ENCODE measurements at places on chromosomes 1 and 21.

DNA sequence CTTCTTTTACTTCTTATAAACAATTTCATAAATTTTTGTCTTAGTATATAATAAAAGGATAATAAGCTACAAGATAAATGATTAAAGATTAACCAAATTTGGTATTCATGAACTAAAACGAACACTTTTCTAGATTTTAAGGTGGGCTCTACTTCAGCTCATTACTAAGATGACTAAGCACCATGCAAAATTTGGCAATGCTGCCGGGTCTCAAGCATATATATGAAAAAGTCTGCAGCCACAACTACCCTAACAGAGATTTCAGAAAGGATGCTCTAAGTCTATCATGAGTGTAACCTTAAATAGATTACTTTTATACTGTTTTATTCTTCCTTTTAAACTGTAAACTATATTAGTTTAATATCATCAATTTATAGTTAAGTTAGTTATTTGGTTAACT lies 47.8 kb downstream of the BRWD1 start:
- DNase-seq = no peak
- H3K36me3 ChIP-seq = peaks cover 87% of the 10 kb centered on the region
- no peak overlapping the region for H3K4me3 ChIP-seq
- no peaks in the 10 kb centered on the region for H3K27me3 ChIP-seq

DNA sequence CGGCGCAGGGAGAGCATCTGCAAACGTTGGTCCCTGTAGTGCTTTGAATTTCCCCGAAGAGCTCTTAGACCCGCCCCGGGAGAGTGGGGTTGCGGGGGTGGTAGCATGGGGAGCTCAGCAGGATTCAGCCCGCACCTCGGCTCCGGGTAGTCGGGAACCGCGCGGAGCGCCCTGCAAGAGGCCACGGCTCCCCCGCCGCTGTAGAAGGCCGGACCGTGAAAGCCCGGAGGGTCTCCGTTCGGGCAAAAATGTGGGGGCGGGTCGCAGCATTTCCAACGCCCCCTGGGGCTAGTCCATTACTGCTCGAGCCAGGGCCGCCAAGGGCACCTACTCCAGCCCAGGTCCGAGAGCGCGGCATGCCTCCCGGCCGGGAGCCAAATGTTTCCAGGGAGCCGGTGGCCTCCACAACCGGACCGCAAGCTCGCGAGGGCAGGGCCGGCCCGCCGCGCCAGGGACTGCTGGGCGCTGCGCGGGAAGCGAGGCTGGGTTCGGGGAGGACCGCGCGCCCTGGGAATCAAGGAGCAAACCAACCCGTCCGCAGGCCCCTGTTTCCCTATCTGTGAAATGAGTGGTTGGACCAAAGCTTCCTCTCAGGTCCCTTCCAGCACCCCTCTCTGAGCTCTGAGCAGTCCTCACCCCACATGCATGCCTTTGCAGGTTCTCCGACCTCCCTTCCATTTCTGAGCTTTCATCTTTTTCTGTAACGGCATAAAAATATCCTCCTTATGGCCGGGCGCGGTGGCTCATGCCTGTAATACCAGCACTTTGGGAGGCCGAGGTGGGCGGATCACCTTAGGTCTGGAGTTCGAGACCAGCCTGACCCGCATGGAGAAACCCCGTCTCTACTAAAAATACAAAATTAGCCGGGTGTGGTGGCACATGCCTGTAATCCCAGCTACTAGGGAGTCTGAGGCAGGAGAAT lies 775 bp upstream of the TMEM63A start:
- DNase-seq = no peak
- H3K27me3 ChIP-seq = no peaks in the 10 kb centered on the region
- H3K4me1 ChIP-seq = peaks cover 41% of the 10 kb centered on the region
- peaks cover 7% of the 10 kb centered on the region for H3K36me3 ChIP-seq

- H3K27ac ChIP-seq = no peak overlapping the region
- peaks cover 16% of the 10 kb centered on the region for H3K27me3 ChIP-seq
- H3K4me1 ChIP-seq = no peaks in the 10 kb centered on the region
- no peaks in the 10 kb centered on the region for H3K36me3 ChIP-seq
Measured at GRCh38 chr1:241722947-241723346, 70.9 kb downstream of the WDR64 start.

- H3K27me3 ChIP-seq = no peaks in the 10 kb centered on the region
- H3K4me1 ChIP-seq = peaks cover 16% of the 10 kb centered on the region
- no peak overlapping the region for H3K27ac ChIP-seq
- no peak overlapping the region for H3K4me3 ChIP-seq
Measured at GRCh38 chr1:160257411-160258015, 4.8 kb downstream of the DCAF8 start.

DNA sequence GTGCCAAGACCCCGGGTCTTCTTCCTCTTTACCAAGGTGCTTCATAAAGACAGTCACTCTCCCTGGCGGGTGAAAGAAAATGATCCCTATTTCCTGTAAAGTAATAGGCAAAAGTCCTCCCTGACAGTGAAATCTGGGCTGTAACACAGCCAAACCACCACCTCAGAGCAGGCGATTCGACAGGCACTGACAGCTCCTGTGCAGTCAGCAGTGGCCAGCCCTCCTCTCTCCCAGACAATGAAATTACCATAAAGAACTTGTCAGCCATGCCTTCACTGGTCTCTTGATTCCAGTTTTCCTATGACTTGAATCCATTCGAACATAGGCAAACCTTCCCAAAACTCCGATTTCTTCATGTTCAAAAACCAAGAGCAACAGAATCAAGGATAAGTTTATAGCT lies 492.2 kb upstream of the DAB1 start:
- peaks cover 8% of the 10 kb centered on the region for H3K27me3 ChIP-seq
- H3K4me1 ChIP-seq = no peaks in the 10 kb centered on the region
- no peak overlapping the region for H3K27ac ChIP-seq

GRCh38 chr1:163331116-163331515 lies 9.4 kb downstream of the NUF2 start:
- peaks cover 2% of the 10 kb centered on the region for H3K36me3 ChIP-seq
- no peaks in the 10 kb centered on the region for H3K4me1 ChIP-seq
- no peak overlapping the region for H3K4me3 ChIP-seq
- H3K27me3 ChIP-seq = no peaks in the 10 kb centered on the region
- H3K27ac ChIP-seq = no peak overlapping the region
- no peak for DNase-seq

- no peaks in the 10 kb centered on the region for H3K27me3 ChIP-seq
- no peak for DNase-seq
- no peaks in the 10 kb centered on the region for H3K36me3 ChIP-seq
- no peak overlapping the region for H3K27ac ChIP-seq
- no peak overlapping the region for H3K4me3 ChIP-seq
Measured at GRCh38 chr1:230303822-230304221, 122.3 kb downstream of the PGBD5 start.

- H3K4me1 ChIP-seq = peaks cover 11% of the 10 kb centered on the region
- H3K4me3 ChIP-seq = no peak overlapping the region
- no peaks in the 10 kb centered on the region for H3K27me3 ChIP-seq
- H3K27ac ChIP-seq = peak overlapping the region; percentile 32
- peaks cover 15% of the 10 kb centered on the region for H3K36me3 ChIP-seq
Measured at GRCh38 chr21:32456497-32456918, 44.0 kb downstream of the EVA1C start.

- H3K4me1 ChIP-seq = peaks cover 13% of the 10 kb centered on the region
- DNase-seq = no peak
- H3K36me3 ChIP-seq = no peaks in the 10 kb centered on the region
- peaks cover 4% of the 10 kb centered on the region for H3K27me3 ChIP-seq
- no peak overlapping the region for H3K27ac ChIP-seq
Measured at GRCh38 chr21:42341776-42342542, 8.8 kb downstream of the TFF2 start.

DNA sequence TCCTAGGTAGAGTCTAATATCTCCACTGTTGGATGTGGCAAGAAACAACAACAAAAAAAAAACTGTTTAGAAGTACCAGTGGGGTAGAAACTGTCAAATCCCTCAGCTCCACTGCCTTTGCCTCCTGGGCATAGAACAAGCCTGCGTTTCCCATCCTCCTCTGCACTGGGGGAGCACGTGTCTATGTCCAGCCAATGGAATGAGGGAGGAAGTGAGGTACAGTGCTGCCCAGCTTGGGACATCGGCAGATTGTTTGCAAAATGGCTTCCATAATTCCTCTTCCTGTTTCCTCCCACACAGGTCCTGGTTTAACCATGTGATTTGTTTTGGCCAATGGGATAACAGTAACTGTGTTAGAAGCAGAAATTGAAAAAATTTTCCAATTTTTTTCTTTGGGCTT lies 39.1 kb downstream of the PSMG1 start:
- no peak overlapping the region for H3K4me3 ChIP-seq
- H3K27ac ChIP-seq = no peak overlapping the region
- no peaks in the 10 kb centered on the region for H3K4me1 ChIP-seq
- DNase-seq = no peak
- no peaks in the 10 kb centered on the region for H3K36me3 ChIP-seq

- DNase-seq = no peak
- H3K36me3 ChIP-seq = no peaks in the 10 kb centered on the region
- peaks cover 5% of the 10 kb centered on the region for H3K4me1 ChIP-seq
- H3K4me3 ChIP-seq = no peak overlapping the region
- no peak overlapping the region for H3K27ac ChIP-seq
- no peaks in the 10 kb centered on the region for H3K27me3 ChIP-seq
Measured at GRCh38 chr1:222040955-222041354, 299.1 kb upstream of the DUSP10 start.

DNA sequence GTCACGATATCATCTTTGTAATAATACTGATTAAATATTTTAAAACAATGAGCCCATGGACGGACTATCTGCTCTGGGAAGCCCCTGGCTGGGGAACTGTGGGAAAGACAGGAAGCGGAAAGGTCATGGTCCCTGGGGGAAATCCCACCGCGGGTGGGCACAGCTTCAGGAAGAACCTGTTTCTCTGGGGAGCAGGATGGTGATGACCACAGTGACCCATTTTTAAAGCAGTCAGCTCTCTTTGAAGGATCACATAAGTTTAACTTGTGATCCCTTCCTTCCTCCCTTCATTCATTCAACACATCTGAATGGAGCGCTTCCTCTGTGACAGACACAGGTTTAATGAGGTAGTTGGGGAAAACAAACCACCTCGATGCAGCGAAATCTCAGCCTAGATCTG lies 73.0 kb downstream of the DHRS3 start:
- H3K4me1 ChIP-seq = peaks cover 5% of the 10 kb centered on the region
- no peak overlapping the region for H3K27ac ChIP-seq
- H3K36me3 ChIP-seq = no peaks in the 10 kb centered on the region
- DNase-seq = no peak
- no peaks in the 10 kb centered on the region for H3K27me3 ChIP-seq

- no peak for DNase-seq
- no peaks in the 10 kb centered on the region for H3K36me3 ChIP-seq
- H3K27me3 ChIP-seq = peaks cover 17% of the 10 kb centered on the region
- no peak overlapping the region for H3K4me3 ChIP-seq
- no peak overlapping the region for H3K27ac ChIP-seq
Measured at GRCh38 chr1:223437151-223437550, 43.9 kb downstream of the CCDC185 start.

- H3K27me3 ChIP-seq = no peaks in the 10 kb centered on the region
- no peak for DNase-seq
- peaks cover 9% of the 10 kb centered on the region for H3K36me3 ChIP-seq
- no peak overlapping the region for H3K4me3 ChIP-seq
- peaks cover 10% of the 10 kb centered on the region for H3K4me1 ChIP-seq
Measured at GRCh38 chr1:77762072-77762476, 2.4 kb upstream of the USP33 start.

GRCh38 chr1:195590649-195591048 lies 1017.6 kb downstream of the KCNT2 start:
- no peak overlapping the region for H3K27ac ChIP-seq
- DNase-seq = no peak
- H3K27me3 ChIP-seq = no peaks in the 10 kb centered on the region
- no peaks in the 10 kb centered on the region for H3K4me1 ChIP-seq

- peak overlapping the region; percentile 60 for H3K27ac ChIP-seq
- H3K4me3 ChIP-seq = peak overlapping the region; percentile 10
- H3K36me3 ChIP-seq = peaks cover 29% of the 10 kb centered on the region
- no peaks in the 10 kb centered on the region for H3K27me3 ChIP-seq
- no peak for DNase-seq
Measured at GRCh38 chr1:198160222-198160621, 3.4 kb downstream of the NEK7 start.

GRCh38 chr1:200410566-200410878 lies 686 bp upstream of the ZNF281 start:
- peak overlapping the region; percentile 98 for H3K4me3 ChIP-seq
- H3K36me3 ChIP-seq = peaks cover 22% of the 10 kb centered on the region
- DNase-seq = no peak
- peaks cover 36% of the 10 kb centered on the region for H3K4me1 ChIP-seq
- peak overlapping the region; percentile 97 for H3K27ac ChIP-seq
- H3K27me3 ChIP-seq = no peaks in the 10 kb centered on the region

DNA sequence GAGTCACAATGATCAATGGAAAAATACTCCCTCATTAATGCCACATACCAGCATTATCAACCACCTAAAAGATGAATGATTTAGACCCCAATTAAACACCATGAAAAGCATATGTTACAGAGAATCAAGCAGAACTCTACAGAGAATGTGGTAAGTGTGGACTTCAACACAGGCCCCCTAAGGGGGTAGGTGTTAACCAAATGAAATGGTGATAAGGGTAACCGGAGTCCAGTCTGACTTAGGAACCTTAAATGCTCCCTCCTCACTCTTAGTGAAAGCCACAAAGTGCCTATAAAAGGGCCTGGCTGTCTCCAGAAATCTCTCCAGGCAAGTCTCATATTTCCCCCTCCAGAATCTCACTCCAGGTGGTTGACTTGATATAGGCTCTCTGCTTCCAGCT lies 149.2 kb upstream of the FOXD3 start:
- H3K36me3 ChIP-seq = no peaks in the 10 kb centered on the region
- DNase-seq = no peak
- no peak overlapping the region for H3K27ac ChIP-seq
- H3K4me1 ChIP-seq = no peaks in the 10 kb centered on the region
- H3K4me3 ChIP-seq = no peak overlapping the region

DNA sequence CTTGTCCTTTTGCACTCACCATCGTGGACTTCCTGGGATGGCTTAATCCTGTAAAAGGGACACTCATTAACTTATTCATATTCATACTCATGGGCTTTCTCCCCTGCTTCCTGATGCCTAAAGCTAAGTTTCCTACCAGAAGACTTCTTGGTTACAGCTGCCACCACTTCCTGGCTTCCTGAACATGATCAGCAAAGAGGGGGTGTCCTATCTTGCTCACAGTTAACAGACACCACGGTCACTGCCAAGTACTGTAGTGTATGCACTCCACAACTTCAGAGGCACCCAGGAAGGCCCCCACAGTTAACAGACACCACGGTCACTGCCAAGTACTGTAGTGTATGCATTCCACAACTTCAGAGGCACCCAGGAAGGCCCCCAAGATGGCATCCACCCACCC lies 177.8 kb downstream of the SIPA1L2 start:
- H3K36me3 ChIP-seq = peaks cover 2% of the 10 kb centered on the region
- H3K4me3 ChIP-seq = no peak overlapping the region
- DNase-seq = no peak
- peak overlapping the region; percentile 17 for H3K27ac ChIP-seq
- H3K4me1 ChIP-seq = peaks cover 8% of the 10 kb centered on the region

DNA sequence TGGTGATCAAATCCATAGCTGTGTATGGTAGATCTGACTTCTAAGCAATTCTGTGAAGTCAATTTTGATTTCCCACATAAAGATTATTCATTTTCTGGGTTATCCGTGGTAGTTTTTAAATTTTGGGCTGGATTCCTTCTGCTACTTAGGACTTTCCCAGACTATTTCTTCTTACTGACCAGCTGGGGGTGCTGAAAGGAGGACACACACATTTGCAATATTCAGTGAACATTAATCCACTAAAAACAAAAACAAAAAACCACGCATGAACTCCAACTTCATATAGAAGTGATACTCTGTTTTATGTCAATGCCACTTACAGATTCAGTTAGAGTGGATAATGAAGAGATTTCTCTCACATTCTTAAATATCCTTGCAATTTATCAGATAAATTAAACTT lies 105.4 kb downstream of the KCTD3 start:
- no peaks in the 10 kb centered on the region for H3K4me1 ChIP-seq
- DNase-seq = no peak
- no peaks in the 10 kb centered on the region for H3K27me3 ChIP-seq
- H3K4me3 ChIP-seq = no peak overlapping the region

Measured in effector memory CD8-positive, alpha-beta T cell (primary cell).